ENCODE measurements at places on chromosomes 16 and 17.

DNA sequence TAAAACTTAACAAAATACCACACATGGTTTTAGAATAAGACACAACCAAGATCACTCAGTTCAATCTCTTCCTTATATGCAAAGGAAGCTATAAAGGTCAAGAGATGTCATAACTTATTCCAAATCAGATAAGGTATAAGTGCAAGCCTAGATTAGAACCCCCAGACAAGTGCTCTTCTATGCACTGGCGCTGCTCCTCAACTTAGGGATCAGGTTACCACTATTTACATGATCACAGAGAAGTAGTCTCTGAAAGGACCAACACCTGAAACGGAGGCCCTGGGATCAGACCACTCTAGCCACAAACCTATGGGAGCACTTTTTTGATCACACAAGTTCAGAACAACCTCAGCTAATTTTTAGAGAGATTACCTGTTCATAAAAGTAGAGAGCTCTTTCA, 16.6 kb downstream of the COPS3 start:
- DNase-seq = no peak

GRCh38 chr16:8798174-8798527, 512 bp downstream of the PMM2 start:
- DNase-seq = no peak

DNA sequence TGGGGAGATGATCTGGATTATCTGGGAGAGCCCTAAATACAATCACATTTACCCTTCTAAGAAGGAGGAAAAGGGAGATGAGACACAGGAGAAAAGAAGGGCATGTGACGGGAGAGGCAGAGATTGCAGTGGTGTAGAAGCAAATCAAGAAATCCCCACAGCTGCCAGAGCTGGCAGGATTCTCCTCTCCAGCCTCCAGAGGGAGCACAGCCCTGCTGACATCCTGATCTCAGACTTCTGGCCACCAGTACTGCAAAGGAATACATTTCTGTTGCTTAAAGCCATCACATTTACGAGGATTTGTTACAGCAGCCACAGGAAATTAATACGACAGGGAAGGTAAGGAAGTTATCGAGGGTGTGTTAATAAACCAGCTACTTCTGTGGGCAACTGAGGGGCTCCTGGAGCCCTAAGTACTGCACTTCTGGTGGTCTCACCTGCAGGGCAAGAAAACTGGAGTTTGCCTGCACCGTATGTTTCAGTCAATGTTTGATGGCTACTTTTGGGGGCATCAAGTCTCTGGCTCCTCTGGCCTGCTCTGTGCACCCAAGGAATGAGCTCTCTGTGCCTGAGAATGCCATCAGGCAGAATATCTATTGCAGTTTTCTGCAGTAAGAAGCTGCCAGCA, 22.9 kb upstream of the CDH13 start:
- no peak for DNase-seq

DNA sequence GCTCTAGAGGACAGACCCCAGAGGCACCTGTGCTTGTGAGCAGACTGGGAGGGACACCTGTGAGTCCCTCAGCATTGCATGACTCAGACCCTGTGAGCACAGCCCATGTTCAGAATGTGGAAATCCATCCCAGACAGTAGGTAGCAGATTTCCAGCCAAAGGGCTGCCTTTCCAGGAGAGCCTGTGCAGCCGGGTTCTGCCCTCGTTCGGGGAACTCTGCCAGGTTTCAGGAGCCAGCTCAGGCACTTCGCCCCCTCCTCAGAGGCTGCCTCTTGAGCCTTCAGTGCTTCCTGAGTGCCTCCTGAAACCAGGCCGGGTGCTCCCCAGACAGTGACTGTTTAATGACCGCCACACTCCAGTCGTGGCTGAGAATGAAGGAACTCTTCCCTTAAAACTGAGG, 23.3 kb upstream of the SDR42E2 start:
- DNase-seq = no peak

GRCh38 chr16:15597822-15598647, 44.9 kb downstream of the MARF1 start:
- DNase-seq = no peak

- no peak for DNase-seq
These were observed 56.6 kb upstream of the RBBP6 start for GRCh38 chr16:24482681-24483202.

DNA sequence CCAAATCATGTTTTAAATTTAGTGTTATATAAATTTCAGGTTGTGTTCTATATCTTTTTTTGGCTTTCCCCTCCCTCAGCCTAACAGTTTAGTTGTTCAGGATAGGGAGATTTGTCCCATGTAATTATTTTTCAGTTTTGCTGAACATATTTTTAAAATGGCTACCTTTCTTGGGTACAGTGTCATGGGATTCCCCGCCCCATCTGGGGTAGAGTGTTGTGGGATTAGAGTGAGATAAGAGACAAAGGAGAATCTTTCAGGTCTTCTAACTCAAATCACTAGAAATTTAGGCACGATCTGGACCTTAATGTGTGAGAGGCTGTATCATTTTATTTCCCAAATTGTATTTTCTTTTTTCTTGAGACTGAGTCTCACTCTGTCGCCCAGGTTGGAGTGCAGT, 24.8 kb downstream of the NFAT5 start:
- DNase-seq = no peak

GRCh38 chr16:79887541-79888540, 287.3 kb upstream of the MAF start:
- DNase-seq = no peak

- no peak for DNase-seq
These were observed 4.1 kb upstream of the TVP23A start for GRCh38 chr16:10822702-10823101.

DNA sequence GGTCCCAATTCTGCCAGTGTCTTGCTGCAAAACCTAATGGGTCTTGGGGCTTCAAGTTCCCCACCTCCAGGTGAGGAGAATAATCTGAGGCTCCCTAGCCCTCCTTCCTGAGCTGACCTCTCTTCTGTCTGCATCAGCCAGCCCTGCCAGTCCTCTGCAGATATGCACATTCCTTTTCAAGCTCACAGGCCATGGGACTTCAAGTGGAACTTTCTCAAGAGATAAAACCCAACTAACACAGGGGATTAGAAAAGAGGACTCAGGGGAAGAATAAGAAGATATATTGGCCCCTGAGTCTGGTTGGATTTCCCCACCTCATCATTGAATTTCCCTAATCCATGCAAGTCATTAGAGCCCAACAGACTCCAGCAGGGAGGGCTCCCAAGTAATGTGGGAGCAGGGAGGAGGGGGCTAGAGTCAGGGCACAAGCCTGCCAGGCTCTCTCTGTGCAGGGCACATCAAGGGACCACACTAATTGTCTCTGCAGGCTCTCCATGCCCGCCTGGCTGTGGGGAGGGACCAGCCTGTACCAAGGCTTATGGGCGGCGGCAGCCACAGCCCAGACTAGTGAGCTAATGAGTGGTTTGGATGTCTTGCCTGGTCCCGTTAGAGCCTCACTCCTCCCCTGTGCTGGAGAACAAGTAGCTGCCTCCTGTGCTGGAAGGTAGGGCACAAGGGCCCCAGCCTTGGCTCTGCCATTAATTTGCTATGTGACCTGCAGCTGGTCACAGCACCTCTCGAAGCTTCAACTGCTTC, 1.2 kb downstream of the KRT14 start:
- no peak for DNase-seq

GRCh38 chr16:82639666-82640336, 13.0 kb downstream of the CDH13 start:
- DNase-seq = peak; percentile 25

GRCh38 chr17:58047376-58048150, 35.7 kb upstream of the DYNLL2 start:
- no peak for DNase-seq

DNA sequence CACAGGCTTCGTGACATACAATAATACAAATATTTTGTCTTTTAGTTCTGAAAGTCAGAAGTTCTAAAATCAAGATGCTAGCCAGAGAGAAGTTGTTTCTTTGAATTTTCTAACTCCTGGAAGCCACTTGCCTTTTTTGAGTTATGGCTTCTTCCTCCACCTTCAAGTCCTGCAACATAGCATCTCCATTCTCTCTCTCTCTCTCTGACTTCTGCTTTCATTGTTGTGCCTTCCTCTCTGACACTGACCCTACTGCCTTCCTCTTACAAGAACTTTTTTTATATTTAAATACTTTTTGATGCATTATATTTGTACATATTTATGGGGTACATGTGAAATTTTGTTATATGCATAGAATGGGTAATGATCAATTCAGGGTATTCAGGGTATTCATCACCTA, 205.9 kb downstream of the MAP2K6 start:
- no peak for DNase-seq

- DNase-seq = peak; percentile 84
These were observed 28.4 kb downstream of the CDH13 start for GRCh38 chr16:82655072-82655714.

GRCh38 chr17:64546716-64547115, 39.9 kb downstream of the CEP95 start:
- no peak for DNase-seq

DNA sequence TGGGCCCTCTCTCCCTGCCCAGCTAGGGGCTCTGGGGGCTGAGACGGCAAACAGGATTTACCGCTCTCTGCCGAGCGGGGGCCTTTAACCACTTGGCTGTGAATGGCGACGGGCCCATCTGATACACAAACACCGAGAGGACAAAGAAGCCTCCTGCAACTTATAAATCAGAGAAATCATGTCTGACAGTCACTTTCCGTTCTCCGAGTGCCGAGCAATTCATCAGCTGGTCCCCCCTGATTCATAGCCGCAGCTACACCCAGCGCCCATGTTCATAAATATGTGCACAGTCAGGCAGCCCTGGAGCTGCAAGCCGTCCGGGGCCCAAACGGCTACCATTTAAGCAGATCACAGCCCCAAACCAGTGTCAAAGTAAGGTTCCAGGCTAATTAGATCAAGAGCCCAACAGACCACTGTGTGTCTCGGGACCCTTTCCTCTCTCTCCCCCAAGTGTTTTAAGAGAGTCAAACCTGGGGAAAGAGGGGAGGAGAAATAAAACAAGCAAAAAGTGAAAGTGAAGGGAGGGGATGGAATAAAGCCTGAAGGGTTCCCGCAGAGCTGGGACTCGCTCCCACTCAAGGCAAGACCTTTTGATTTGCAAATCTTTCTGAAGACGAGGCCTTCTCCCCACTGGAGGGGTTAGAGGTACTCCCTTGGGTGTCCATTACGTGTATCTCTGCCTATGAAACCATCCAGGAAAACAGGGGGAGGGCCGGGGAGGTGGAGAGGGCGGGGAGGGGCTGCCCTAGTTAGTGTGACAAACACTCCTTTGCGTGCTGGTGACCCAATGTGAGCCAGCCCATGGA, 154.7 kb downstream of the C16orf78 start:
- DNase-seq = no peak

GRCh38 chr17:42061646-42062487, 11.5 kb upstream of the C17orf113 start:
- DNase-seq = no peak

GRCh38 chr17:17479209-17479608, 2.4 kb downstream of the MED9 start:
- DNase-seq = no peak

DNA sequence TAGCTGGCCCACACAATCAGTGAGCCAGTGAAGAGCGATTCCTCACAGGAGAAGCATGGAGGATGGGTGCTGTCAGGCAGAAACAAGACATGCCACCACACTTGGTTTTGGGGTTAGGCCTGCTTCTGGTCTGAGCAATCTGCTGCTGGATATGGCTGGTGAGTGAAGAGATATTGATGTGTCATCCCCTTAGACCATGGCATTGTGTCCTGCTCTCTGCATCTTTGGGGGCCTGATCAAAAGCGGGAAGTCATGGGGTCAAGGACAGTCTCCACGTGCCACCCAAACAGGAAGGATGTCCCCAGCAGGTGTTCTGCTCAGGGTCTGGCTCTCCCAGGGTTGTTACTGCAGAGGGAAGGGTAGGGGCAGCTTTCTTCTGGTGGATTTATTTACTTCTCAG, 140.7 kb downstream of the PRKCB start:
- DNase-seq = no peak

DNA sequence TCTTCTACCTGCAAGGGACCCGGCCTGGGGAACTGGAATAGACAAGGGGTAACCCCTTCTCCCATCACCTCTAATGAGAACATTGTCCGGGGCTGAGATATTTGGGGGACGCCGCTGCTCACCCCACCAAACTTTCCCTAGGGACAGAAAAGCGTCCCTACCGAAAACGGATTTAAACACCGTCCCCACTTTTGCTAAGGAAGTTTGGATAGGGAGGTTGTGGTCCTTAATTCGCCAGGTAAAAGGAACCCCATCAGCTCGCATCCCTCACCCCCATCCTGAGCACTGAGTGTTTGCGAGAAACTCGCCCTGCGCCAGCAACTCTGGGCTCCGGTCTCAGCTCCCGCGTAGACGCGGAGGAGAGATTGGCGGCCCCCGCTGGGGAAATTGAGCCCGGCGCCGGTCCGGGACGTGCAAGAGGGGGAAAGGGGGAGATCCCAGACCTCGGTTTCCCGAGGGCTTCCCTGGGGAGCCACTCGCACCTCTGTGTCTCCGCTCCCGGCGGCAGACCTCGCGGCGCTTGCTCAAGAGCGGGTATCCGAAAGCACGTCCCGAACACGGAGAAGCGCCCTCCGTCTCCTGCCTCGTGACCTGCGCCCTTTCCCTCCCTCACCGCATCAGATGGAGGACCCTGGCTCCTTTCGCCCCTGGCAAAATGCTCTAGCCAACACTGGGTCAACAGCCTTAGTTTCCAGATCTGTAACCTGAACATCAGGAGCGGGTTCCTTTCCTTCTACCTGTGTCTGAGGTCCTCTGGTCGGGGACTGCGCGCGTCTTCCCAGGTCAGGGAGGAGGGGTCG, 3.1 kb upstream of the SOX9 start:
- no peak for DNase-seq

DNA sequence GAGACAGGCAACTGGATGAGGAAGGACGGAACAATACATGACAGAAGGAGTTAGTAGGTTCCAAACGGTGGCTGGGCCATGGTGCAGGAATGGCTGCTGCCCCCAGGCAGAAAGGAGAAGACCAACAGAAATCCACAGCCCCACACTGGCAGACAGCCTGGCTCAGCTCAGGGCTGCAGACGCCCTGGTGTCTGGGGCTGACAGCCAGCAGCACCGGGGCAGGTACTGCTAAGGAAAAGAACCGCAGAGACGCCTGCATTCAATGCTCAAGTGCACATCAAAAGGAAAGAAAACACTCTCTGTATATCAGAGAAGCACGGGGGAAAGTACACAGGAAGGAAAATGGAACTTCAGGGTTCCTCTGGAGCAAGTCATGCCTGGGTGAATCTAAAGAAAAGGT, 53.4 kb downstream of the GAS7 start:
- DNase-seq = no peak

- DNase-seq = no peak
These were observed 51.0 kb upstream of the NOL11 start for GRCh38 chr17:67666710-67667109.

All from CD8-positive, alpha-beta memory T cell (primary cell).